ENCODE measurements at places on chromosomes 1 and 21. TPM values are rescaled to one million over a fixed set of nuclear protein-coding genes. Genes with fewer than 3 reads are reported as not detected.

- no peak for DNase-seq
Observed at GRCh38 chr1:212554401-212554800, 54.2 kb upstream of the ATF3 start.

DNA sequence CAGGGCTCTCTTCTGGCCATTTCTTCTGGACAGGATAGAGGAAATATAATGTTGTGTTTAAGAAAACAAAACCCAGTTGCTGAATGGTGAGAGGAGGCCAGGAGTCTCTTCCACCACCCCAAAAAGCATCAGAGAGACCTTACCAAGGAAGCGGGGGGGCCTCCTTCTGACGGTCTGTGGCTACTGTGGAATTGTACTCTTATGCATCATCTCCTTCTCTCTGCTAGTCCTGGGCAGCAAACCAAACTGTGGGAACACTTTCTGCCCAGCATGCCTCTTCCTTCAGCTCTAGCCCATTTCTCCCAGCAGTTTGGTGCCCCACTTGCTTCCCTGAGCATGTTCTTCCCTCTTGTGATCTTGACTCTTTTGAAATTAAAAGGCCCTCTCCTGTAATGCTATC is 157.7 kb downstream of the HHIPL2 start:
- no peak for DNase-seq

GRCh38 chr1:29789221-29789909 is 553.0 kb downstream of the PTPRU start:
- DNase-seq = no peak

DNA sequence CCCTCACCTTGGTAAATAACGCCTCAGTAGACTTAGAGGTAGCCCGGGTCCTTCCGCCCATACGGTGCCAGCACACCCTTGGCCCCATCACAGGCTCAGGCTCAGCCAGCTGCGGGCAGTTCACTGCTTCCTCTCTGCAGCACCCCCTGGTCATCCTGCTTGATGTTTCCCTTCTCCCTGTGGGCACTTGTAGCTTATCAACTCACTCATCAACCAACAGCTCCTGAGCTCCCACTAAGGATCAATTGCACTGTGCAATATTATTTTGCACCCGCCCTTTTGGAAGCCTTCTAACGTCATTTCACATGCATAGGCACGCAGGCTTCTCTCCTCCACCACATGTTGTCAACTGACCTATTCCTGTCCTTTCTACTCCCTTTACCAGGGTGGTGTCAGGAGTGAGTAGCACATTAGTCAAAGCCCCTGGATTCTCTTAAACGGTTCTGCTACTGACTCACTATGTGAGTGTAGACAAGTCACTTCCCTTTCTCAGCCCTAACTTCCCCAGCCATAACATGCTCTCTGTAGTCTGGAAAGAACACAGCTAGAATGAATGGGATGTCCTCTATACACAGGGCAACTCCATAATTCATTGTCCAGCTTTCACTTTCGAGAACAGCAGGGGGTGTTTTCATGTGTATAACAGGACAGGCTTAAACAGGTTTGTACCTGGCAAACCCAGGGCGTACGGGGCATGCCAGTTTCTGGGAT is 47.1 kb upstream of the IRF2BP2 start:
- peak; percentile 99 for DNase-seq

- DNase-seq = peak; percentile 64
Observed at GRCh38 chr1:203287109-203287893, 18.0 kb upstream of the BTG2 start.

DNA sequence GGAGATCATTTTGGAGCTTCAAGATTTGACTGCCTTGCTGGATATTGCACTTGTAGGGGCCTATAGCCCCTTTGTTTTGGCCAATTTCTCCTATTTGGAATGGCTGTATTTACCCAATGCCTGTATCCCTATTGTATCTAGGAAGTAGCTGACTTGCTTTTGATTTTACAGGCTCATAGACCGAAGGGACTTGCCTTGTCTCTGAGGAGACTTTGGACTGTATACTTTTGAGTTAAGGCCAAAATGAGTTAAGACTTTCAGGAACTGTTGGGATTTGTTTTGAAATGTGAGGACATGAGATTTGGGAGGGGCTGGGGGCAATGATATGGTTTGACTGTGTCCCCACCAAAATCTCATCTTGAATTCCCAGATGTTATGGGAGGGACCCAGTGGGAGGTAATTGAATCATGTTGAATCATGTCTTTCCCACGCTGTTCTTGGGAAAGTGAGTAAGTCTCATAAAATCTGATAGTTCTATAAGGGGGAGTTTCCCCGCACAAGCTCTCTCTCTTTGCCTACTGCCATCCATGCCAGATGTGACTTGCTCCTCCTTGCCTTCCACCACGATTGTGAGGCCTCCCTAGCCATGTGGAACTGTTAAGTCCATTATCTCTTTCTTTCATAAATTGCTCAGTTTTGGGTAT is 276.1 kb downstream of the LMX1A start:
- no peak for DNase-seq

- DNase-seq = no peak
Observed at GRCh38 chr1:48200166-48200900, 22.2 kb upstream of the SLC5A9 start.

- DNase-seq = no peak
Observed at GRCh38 chr1:109623601-109624161, 4.0 kb downstream of the AMPD2 start.

DNA sequence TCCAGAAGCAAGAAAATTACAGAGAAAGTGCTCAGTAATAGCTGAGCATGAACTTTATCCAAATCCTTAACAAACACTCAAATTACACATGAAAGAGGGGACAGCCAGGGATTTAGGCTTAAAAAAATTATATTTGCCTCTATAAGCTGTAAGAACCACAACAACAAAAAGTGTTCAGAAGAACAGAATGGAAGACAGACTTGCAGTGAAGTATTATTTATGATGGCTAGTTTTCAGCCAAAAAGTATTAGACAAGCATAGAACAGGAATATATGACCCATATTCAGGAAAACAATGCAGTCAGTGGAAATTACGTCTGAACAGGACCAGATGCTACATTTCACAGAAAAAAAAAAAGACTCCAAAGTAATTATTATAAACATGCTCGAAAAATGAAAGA is 1246.3 kb downstream of the NCAM2 start:
- DNase-seq = no peak

GRCh38 chr1:231663211-231663792 is 36.7 kb downstream of the DISC1 start:
- peak; percentile 2 for DNase-seq

DNA sequence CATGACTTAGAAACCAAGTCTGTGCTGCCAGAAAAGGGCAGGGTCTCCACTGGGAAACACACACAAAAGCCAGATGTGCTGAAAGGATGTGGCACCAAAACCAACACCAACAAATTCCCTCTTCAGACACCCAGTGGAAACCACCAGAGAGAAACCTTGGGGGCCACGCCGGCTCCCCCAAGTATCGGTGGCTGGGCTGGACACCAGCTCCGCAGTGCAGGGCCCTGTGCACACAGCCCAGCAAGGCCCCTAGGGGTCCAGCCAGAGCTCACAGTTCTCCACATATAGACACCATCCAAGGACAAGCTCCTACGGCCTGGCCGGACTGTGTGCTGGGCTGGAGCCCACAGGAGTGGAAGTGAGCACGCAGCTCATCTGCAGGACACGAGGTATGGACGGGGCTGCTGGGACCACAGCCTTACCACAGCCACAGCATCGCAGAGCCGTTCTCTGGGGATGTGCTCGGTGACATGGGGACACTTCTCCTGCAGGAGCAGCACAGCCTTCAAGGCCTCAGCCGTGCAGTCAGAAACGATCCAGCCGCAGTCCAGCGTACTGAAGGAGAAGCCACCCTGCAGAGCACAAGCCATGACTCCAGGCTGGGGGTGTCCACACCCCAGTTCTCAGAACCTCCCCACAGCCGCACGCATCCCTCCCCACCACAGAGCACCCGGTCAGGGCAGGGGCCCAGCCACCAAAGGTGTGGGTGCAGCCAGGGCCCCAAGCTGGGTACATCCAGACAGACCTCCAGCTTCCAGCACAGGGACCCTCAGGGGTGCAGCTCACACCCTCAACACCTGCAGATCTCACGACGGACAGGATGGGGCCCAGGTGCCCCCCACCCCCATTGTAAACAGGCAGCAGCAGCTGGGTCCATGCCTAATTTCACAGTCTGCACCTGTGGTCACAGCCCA is 21.3 kb downstream of the LSS start:
- no peak for DNase-seq

INSRR gene
- not detected for total RNA-seq

OR10Z1 gene
- total RNA-seq = not detected

VWA5B1 gene
- not detected for total RNA-seq

ITLN2 gene
- total RNA-seq = not detected

PIP5K1A gene
- total RNA-seq = 39.1 TPM

SIPA1L2 gene
- 7.2 TPM for total RNA-seq

UCK2 gene
- total RNA-seq = 50.8 TPM

Measured in lung microvascular endothelial cell (primary cell).